ENCODE measurements at places on chromosomes 7 and 10. TPM values are rescaled to one million over a fixed set of nuclear protein-coding genes. Genes with fewer than 3 reads are reported as not detected.

- no peaks in the 10 kb centered on the region for H3K27me3 ChIP-seq
- H3K4me1 ChIP-seq = no peaks in the 10 kb centered on the region
- H3K36me3 ChIP-seq = no peaks in the 10 kb centered on the region
Measured at GRCh38 chr10:132685921-132686680, 99.8 kb downstream of the NKX6-2 start.

DNA sequence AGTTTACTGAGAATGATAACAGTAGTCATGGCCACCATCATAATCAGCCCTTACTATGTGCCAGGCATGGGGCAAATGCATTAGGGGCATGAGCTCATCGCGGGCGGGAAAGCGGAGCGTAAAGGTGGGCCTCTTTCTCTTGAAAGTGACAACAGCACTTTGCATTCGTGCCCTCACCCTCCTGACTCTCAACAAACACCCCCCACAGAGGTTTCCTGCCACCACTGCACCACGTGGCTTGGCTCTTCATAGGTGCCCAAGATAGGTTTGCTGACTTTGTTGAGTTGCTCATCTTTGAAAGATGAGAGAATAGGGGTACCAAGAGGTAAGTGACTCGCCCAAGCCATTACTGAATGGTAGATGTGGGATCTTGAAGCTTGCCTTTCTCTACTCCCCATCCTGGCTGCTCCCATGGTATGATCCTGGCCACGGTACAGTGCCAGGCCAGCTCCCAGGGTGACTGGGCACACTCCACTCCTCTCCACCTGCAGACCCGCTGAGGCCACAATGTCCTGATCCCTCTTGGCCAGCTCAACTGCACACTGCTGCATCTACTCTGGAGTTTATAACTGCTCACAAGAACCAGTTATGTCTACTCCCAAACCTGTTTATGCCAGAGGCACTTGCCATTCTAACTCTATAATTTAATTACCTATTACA, 26.0 kb downstream of the SLIT1 start:
- H3K4me3 ChIP-seq = no peak overlapping the region
- H3K27me3 ChIP-seq = 0 out of 2 replicates have a peak, but pooled peaks cover 2% of the 10 kb centered on the region
- DNase-seq = no peak
- peaks cover 4% of the 10 kb centered on the region for H3K4me1 ChIP-seq
- no peak overlapping the region for H3K27ac ChIP-seq

DNA sequence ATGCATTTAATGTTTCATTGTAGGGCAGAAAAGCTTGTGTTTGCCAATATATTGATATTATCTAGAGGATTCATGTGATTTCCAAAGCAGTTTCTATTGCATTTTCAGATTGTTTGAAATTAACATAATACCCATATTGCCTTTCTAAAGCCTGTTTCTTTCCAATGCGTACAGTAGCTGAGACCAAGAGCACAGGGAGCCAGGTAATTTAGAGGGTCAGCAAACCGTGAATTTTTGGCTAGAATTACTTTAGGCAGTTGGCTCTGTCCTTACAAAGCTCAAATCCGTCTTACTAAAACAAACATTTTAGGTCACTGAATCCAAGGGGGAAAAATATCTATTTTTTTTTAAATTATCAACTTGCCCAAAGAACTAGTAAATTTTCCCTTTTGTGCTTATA, 604.9 kb upstream of the ADARB2 start:
- no peak for DNase-seq
- H3K27me3 ChIP-seq = no peaks in the 10 kb centered on the region
- H3K4me1 ChIP-seq = no peaks in the 10 kb centered on the region
- H3K27ac ChIP-seq = no peak overlapping the region
- H3K36me3 ChIP-seq = no peaks in the 10 kb centered on the region

- no peaks in the 10 kb centered on the region for H3K36me3 ChIP-seq
- no peaks in the 10 kb centered on the region for H3K27me3 ChIP-seq
- no peaks in the 10 kb centered on the region for H3K4me1 ChIP-seq
Measured at GRCh38 chr7:129417073-129417472, 17.2 kb upstream of the STRIP2 start.

DNA sequence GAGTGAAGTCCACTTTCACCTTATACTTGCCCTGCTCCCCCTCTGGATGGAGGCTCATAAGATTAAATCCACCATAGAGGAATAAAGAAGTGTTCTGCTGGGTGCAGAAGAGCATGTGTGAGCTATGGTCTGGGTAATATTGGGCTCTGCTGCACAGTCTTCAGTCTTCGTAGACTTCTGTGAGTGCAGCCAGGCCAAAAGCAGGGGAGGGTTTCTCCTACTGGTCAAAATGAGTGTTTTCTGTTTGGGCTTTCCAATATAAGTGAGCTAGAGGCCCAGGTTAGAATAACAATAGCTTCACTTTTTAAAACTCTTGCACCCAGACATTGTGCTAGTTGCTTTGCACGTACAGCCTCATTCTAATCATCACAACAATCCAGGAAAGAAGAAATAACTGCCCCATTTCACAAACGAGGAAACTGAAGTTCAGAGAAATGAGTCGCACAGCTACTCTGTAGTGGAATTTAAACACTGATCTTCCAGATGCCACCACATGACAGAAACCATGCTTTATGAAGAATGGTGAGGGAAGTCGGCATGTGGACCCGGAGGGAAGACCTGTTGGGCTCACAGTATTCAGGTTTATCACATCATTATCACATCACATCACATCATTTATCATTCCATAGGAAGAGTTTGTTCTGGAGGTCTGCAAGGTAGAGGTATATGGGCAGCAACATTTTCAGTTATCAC, 23.8 kb upstream of the MSMB start:
- no peak overlapping the region for H3K4me3 ChIP-seq
- H3K4me1 ChIP-seq = no peaks in the 10 kb centered on the region

DNA sequence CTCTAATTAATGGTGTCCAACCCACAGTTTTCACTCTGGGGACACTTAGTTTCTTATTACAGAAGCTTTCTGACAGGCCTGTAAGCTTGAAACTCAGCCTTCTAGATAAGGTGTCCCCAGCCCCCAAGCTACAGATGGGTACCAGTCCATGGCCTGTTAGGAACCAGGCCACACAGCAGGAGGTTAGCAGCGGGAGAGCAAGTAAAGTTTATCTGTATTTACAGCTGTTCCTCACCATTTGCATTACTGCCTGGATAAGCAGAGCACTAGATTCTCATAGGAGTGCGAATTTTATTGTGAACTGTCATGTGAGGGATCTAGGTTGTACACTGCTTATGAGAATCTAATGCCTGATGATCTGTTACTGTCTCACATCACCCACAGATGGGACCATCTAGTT, 93.7 kb downstream of the TMEM26 start:
- H3K27me3 ChIP-seq = no peaks in the 10 kb centered on the region
- no peaks in the 10 kb centered on the region for H3K4me1 ChIP-seq
- H3K4me3 ChIP-seq = no peak overlapping the region
- H3K36me3 ChIP-seq = no peaks in the 10 kb centered on the region
- no peak overlapping the region for H3K27ac ChIP-seq

GRCh38 chr7:40839881-40840280, 705.1 kb downstream of the SUGCT start:
- H3K27ac ChIP-seq = no peak overlapping the region
- no peak for DNase-seq
- no peaks in the 10 kb centered on the region for H3K27me3 ChIP-seq
- no peaks in the 10 kb centered on the region for H3K36me3 ChIP-seq
- H3K4me1 ChIP-seq = no peaks in the 10 kb centered on the region

GRCh38 chr7:42639930-42640329, 271.9 kb downstream of the C7orf25 start:
- no peak overlapping the region for H3K4me3 ChIP-seq
- H3K4me1 ChIP-seq = no peaks in the 10 kb centered on the region
- H3K27me3 ChIP-seq = 0 out of 2 replicates have a peak, but pooled peaks cover 2% of the 10 kb centered on the region
- H3K27ac ChIP-seq = no peak overlapping the region
- no peaks in the 10 kb centered on the region for H3K36me3 ChIP-seq

- H3K36me3 ChIP-seq = no peaks in the 10 kb centered on the region
- no peak for DNase-seq
- H3K27ac ChIP-seq = no peak overlapping the region
Measured at GRCh38 chr10:26441491-26442214, 3.5 kb downstream of the APBB1IP start.

Gene CYP2C19
- not detected for total RNA-seq

Gene C1QL3
- total RNA-seq = not detected

Gene ABCB1
- not detected for total RNA-seq

Gene ZFAND2A
- 6.3 TPM for total RNA-seq

Gene SPDYE2
- not detected for total RNA-seq

Gene PCGF5
- 11.3 TPM for total RNA-seq

Gene MINPP1
- 18.5 TPM for total RNA-seq
